ENCODE measurements at places on chromosomes 5 and 9.
A peak's percentile ranks its signal among the peaks of the same experiment; 100 is the strongest.

- no peak for DNase-seq
Measured at GRCh38 chr9:126389992-126390391, 63.4 kb downstream of the MVB12B start.

DNA sequence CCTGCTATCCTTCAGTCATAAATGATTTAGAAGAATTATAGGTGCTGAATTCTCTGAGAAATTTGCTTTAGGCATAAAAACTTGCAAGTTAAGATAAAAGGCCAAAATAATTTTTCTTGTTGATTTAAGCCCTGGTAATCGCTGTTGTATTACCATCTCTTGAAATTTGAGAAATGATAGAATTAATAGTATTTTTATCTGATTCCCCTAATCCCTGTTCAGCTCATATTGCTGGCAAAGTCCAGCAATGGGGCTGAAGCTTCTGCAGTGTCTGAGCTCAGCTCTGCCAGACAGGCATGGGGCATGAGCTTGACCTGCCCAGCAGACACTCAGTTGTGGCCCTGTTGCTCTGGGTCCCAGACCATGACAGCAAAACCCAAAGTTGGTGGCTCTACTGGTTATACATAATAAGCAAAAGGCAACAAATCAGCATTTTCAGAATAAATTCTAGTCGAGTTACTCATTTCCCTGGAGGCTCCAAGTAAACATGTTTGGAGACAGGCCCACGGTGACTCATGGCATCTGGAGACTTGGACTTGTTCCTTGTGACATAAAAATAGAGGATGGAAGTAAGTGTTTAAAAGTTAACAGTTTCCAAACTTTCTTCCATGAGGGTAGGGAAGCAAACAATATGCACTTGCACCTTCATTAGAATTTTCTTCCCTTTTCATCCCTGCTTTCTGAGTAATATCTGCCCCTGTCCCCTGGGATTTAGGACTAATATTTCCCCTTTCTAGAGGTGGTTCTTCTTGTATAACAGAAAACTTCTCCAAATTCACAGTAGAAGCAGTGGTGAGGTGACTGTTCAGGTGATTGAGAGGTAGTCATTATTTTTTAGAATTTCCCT, 60.2 kb upstream of the SLC2A8 start:
- DNase-seq: peak; percentile 91

GRCh38 chr5:154159343-154159742, 31.2 kb upstream of the GALNT10 start:
- DNase-seq: no peak

DNA sequence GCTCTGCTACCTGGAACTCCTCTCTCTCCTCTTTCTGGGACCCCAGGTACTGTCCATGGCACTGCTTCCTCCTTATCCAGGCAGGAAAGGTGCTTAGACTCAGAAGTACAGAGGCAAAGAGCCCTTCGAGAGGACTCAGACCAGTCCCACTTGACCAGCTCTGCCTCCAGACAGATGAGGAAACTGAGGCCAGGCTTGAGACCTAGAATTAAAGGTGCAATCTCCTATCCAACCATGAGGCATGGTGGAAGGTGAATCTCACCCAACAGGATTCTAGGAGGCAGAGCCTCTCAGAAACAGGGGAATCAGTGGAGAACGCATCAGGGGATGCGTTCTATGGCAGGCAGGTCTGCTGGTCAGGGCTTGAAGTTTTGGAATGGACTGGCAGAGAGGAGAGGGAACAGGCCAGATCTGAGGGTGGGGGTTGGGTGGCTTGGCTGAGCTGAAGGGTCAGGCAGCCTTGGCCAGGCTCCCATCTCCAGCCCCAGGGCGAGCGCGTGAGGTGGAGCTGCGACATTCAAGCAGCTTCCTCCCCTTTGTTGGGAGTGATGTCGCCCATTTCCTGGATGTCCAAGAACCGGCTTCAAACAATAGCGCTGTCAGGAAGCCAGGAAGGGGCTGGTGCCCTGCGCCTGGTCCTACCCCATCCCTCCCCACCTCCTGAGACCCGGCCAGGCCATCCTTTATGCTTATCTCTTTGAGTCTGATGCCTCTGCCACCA, 26.2 kb downstream of the NDUFA8 start:
- no peak for DNase-seq

- DNase-seq: peak; percentile 46
Measured at GRCh38 chr9:21770871-21771560, 31.4 kb upstream of the MTAP start.

GRCh38 chr5:111227801-111228200, 3.6 kb downstream of the CAMK4 start:
- peak; percentile 38 for DNase-seq

GRCh38 chr9:121439711-121440664, 59.7 kb downstream of the GGTA1 start:
- no peak for DNase-seq

DNA sequence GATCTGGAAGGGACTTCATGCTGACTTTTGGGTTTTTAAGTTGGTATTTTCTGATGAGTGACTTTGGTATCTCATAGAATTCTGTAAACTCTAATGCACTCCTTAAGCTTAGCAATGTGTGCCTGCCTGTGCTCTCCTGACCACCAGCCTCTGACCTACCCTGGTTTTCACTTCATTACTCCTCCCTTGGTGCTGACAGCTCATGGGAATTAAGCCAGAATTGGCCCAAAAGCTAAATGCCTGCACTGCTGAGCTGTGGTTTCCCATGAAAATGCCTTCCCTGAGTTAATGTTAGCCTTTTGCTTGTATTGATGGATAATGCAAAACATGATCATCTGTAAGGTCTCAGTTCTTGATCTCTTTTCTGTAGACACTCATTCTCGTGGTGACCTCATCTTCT, 308.0 kb downstream of the DOCK8 start:
- DNase-seq: no peak

DNA sequence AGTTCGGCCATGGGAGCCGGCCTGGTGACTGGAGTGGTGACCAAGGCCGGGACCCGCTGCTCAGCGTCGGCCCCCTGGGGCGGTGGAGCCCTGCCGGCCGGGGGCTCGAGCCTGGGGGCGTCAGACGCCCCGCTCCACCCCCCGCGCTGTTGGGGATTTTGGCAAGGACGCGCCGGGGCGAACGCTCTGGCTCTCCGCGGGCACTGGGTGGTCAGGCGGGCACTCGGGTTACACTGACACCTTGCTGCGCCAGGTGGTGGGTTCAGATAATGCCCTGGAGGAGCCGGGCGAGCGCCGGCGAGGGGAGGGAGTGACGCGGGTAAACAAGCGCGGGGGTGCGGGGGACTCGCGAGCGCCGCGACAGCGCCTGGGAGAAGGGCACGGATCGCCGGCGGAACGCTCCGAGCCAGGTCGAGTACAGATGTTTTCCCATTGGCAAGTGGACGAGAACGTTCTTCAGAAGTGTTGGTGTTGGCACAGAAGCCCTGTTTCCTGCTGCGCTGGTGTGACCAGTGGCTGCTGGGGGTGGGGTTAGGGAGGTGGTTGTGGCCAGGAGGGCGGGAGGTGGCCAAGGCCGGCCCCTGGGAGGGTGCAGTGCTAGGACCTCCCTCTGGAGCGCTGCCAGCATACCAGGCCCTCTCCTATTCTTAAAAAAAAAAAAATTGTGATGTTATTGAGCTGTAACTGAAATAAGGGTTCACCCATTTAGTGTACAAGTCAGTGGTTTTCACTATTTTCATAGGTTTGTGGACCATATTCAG, 773 bp downstream of the SQSTM1 start:
- peak; percentile 81 for DNase-seq

- DNase-seq: no peak
Measured at GRCh38 chr5:176803943-176804498, 6.3 kb upstream of the UNC5A start.

DNA sequence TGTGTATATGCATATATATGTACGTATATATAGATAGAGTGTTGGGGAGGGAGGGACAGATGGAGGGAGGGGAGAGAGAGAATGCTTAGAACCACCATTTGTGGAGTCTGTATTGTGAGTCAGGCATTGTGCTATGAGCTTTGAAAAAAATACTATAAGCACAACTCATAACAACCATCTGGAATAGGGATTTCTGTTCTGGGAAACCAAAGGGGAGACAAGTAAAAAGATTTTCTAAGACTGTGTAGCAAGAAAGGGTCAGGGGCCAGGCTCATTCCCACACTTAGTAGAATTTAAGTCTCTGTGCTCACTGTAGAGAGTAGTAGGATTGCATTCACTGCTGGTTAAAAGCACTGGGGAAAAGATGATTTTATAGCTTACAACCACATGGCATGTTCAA, 202.3 kb upstream of the SGCD start:
- no peak for DNase-seq

- DNase-seq: no peak
Measured at GRCh38 chr9:130499804-130500263, 55.1 kb downstream of the ASS1 start.

- DNase-seq: no peak
Measured at GRCh38 chr5:145764325-145764724, 70.8 kb downstream of the PRELID2 start.

- no peak for DNase-seq
Measured at GRCh38 chr9:112354081-112354743, 20.8 kb upstream of the PTBP3 start.

- no peak for DNase-seq
Measured at GRCh38 chr5:91252916-91253315, 130.2 kb downstream of the ARRDC3 start.

GRCh38 chr5:156178117-156178516, 148.8 kb upstream of the SGCD start:
- DNase-seq: no peak

- no peak for DNase-seq
Measured at GRCh38 chr5:132668706-132669454, 4.9 kb upstream of the IL4 start.

GRCh38 chr5:65081071-65081470, 312.3 kb downstream of the CWC27 start:
- no peak for DNase-seq

DNA sequence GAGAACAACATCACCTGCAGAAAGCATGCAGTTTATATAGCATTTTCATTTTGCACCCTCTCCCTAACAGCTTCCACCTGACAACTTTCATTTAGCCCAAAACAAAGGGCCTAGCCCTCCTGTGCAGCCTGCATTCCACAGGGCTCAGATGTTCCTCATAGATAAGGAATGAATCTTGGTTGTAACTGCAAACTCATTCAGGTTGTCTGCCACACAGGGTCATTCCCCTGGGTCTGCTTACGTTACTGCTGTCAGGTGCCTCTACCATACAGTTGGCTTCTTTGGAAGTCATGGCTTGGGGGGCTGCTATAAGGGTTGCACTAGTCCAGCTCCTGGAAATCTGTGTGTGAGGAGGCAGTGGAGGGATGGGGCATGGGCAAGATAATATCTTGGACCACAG, 2.7 kb upstream of the DCP2 start:
- DNase-seq: no peak

GRCh38 chr9:18335825-18336224, 138.1 kb upstream of the ADAMTSL1 start:
- DNase-seq: no peak

GRCh38 chr5:179816796-179817469, 3.8 kb upstream of the SQSTM1 start:
- no peak for DNase-seq

DNA sequence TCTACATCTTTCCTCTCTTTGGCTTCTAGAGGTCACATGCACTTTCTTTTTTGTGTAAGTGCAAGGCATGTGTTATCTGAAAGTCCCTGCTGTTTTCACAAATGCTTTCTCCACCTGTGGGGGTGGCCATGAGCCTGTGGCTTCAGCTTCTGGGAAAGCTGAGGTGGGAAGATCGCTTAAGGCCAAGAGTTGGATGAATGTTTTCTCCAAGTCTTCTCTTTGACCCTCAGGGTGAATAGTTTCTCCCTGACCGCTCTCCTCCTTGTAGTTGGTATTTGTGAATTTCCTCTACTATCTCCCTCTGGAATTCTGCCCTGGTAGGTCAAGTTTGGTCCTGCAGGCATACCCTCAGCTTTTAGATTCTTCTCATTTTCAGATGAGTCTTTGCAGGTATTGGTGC, 74.2 kb downstream of the UGCG start:
- DNase-seq: no peak

GRCh38 chr5:119453040-119453373, 710 bp downstream of the HSD17B4 start:
- DNase-seq: peak; percentile 6

DNA sequence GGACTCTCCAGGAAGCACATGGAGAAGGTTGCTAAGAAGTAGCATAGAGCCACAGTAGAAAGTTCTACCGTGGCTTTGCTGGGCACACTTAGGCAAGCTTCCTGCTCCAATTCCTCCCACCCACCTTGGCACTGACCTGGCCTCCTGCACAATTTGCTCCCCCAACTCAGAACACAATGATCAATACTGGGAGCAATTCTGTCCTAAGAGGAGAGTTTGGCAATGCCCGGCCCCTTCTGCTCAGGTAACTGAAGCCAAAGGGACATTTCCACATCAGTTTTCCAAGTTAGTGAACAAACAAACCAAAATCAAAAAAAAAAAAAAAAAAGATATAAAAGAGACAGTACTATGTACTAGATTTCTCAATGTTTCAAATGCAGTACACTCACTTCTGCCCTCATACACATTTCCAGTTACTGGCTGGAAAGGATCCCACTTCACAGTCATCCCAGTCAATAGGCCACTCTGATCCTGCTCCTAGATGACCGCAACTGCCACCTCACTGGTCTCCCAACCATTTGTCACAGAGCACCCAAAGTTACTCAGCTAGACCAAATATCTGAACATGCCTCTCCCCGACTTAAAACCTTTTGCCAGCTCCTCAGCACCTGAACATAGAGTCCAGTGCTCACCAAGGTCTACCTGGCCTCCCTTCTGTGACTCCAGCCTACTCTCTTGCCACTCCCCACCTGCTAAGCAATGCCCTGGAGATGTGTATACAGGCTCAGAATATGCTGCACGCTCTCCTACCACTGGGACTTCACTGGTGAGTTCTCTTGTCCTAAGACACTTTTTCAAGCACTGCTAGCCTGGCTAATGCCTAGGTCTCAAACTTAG, 21.3 kb downstream of the ABCA1 start:
- peak; percentile 75 for DNase-seq

DNA sequence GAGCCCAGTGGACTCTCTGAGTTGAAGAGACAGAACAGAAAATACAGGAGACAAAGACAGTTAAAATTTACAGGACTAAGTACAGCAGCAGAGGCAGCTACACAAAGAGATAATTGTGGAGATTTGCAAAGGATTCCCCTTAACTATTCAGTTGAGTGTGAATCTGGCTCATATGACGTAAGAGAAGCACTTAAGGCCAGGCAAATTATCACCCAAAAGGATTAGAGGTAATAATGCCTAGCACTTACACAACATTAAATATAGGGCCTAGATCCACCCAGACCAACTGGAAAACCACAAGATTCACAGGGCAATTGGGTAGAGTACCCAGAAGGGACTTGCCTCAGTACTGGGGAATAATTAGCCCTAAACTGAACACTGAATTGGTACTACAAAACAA, 41.3 kb downstream of the ADAMTS6 start:
- no peak for DNase-seq

- no peak for DNase-seq
Measured at GRCh38 chr9:95077766-95078370, 239.6 kb downstream of the FANCC start.

- DNase-seq: no peak
Measured at GRCh38 chr9:97437051-97437600, 25.2 kb downstream of the TDRD7 start.

- no peak for DNase-seq
Measured at GRCh38 chr9:123867034-123867433, 62.9 kb downstream of the DENND1A start.

- no peak for DNase-seq
Measured at GRCh38 chr9:78144008-78144381, 91.9 kb upstream of the CEP78 start.

Measured in GM04504 (cell line).